ENCODE measurements at places on chromosomes 7 and 10.

DNA sequence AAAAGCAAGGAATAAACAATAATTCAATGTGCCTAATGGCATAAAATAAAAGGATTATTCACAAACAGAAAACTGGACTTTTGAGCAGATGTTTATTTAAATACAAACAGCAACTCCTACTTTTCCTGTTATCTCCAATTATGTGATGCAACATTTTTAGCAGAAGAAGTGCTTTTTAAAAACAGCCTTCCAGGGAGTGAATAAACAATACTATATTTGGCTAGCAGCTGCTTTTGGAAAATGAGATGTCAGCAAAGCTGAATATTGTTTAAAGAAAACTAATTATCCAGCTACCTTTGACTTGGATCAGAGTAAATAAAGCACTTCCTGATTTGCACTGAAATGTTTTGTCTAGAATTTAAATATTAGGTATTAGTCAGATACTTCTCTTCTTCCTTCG lies 23.2 kb downstream of the CDK1 start:
- no peak for DNase-seq

GRCh38 chr10:80196950-80197315 lies 8.4 kb downstream of the ANXA11 start:
- no peak for DNase-seq

GRCh38 chr7:157574914-157575586 lies 238.2 kb downstream of the DNAJB6 start:
- DNase-seq = no peak

- no peak for DNase-seq
Observed at GRCh38 chr7:135980012-135980551, 2.9 kb upstream of the MTPN start.

GRCh38 chr10:119457966-119458766 lies 84.4 kb downstream of the RGS10 start:
- DNase-seq = no peak

DNA sequence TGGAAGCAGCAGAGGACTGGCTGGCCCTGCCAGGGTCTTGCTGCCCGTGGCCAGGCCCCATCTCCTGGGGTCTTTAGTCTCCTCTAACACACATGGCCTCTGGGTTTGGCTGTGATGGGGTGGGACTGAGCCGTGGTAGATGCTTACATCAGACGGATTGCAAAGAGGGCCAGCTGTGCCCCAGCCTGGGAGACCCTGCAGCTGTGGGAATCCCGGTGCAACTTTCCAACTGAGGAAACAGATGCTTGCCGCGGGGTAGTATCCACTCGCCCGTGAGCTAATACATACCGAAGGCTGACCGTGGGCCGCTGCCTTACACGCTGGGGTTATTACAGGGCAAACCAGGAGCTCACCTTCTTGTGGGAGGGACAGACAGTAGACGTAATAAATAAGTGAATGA lies 24.1 kb upstream of the SH2B2 start:
- DNase-seq = no peak

GRCh38 chr7:130446259-130446658 lies 5.4 kb upstream of the CEP41 start:
- DNase-seq = no peak

GRCh38 chr7:132882714-132883428 lies 199.0 kb downstream of the CHCHD3 start:
- no peak for DNase-seq

- no peak for DNase-seq
Observed at GRCh38 chr7:158953912-158954311, 97.6 kb downstream of the DYNC2I1 start.

DNA sequence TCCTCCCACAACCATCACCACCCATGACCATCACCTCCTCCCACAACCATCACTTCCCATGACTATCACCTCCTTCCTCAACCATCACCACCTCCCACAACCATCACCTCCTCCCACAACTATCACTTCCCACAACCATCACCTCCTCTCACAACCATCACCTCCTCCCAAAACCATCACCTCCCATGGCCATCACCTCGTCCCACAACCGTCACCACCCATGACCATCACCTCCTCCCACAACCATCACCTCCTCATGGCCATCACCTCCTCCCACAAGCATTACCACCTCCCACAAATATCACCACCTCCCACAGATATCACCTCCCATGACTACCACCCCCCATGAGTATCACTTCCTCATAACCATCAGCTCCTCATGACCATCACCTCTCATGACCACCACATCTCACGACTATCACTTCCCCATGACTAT lies 52.2 kb downstream of the PDGFA start:
- DNase-seq = no peak

DNA sequence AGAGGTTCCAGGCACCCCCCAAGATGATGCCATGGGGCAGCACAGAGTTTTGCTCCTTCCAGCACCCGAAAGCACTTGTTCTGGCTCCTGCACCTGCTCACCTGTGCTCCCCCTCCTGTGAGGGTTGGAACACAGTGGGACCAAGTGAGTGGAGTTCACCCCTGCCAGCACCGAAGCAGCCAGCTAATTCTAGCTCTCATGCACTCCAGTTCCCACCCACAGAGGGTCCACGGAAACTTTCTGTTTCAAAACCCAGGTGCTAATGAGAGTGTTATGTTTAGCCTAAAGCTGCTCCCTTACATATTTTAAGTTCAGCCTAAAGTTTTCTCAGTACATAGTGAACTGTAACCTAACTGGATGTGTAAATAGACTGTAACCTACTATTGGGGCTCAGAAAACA lies 42.6 kb upstream of the SLC35G1 start:
- no peak for DNase-seq

DNA sequence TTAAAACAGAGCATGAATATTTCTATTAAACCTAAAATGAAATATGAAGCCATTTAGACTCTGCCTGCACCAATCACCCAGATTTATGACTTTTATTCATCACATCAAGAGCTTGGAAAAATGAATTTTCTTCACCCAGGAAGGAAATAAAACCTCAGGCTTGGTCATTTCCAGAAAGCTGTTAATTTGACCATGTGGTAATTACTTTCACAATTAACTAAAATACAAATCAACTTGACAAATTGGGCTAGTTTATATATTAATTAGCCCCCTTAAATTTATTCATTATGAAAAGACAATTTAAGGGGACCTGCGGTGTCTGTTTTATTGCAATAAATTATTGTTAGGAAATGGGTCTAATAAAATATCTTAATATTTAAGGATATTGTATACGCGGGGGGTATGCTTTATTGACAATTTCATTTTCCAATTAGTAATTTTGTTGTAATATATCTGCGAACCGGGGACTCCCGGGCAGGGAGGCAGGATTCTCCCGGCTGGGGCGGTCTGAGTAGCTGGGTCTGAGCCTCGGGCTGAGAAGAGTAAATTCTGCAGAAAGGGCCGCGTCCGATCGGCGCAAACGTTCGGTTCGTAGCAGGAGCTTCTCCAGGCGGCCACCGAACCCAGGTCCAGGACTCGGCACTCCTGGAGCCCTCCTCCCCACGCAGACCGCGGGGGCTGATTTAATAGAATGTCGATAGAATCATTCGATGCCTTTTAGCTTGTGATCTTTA lies 9.4 kb upstream of the MNX1 start:
- no peak for DNase-seq

GRCh38 chr10:7302392-7302906 lies 108.4 kb downstream of the SFMBT2 start:
- DNase-seq = no peak

- DNase-seq = peak; percentile 93
Observed at GRCh38 chr7:23105644-23106056, at the start of gene KLHL7. Gene KLHL7 (plus strand): TSS chr7:23105785. CDS start chr7:23106027, 242 bp downstream.

DNA sequence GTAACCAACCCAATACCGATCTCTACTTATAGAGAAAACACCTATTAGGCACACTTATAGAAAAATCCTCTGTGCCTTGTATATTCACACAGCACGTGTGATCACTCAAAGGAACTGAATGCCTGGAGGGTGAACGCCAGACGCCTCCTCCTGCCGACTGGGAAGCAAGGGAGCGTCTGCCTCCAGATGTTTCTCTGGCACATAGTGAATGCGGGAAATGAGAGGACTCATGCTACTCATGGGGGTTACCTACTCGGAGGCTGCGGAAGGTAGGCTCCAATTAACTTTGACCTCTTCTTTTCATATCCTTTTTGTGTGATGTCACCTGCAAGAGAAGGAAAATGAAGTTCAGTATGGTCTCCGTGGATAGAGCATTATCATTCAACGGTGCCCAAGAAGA lies 203.3 kb downstream of the DIP2C start:
- no peak for DNase-seq

DNA sequence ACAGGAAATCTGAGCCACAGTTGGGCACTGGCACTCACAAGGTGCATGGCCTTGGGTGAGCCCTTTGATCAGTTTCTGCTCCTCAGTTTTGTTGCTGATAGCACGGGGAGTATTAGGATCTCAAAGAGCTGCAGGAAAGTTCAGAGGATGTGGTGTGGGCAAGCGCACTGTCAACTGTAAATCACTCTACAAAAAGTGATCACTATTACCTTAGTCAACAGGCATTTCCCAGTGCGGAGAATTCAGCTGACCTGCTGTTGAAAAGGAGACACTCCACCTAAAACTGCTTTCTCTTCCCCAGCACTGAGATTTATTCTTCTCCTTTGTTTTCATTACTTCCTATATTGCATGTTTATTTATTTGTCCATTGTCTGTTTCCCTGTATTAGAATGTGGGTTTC lies 331.0 kb downstream of the PRPF18 start:
- DNase-seq = no peak

GRCh38 chr10:63681993-63682697 lies 160.9 kb downstream of the REEP3 start:
- DNase-seq = no peak

DNA sequence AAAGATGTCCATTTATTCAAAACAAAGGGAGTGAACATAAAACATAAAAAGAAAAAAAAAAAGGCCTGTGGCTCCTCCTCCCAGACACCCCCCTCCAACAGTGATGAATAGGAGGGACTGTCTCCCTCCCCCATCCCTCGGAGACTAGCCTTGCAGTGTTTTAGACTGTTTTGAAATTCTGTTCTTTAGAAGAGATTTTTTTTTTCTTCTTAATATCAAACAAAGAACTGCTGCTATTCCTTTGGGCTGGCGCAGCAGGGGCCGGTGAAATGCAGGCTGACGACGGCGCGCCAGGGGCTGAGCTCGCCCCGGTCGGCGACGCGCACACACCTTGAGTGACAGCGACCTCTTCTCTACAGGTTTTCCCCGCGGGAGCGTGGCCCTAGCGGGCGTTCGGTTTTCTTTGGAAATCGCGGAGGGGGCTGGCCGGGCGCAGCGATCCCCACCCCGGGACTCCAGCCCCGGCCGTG lies at the start of gene LANCL2:
Gene LANCL2 (plus strand): TSS at position 133 of the 470 bp plus-strand sequence. CDS start 689 bp downstream, outside the sequence.
- DNase-seq = no peak

- no peak for DNase-seq
Observed at GRCh38 chr7:7795203-7795602, 76.8 kb upstream of the RPA3 start.

- no peak for DNase-seq
Observed at GRCh38 chr7:41538810-41539724, 163.8 kb downstream of the INHBA start.

DNA sequence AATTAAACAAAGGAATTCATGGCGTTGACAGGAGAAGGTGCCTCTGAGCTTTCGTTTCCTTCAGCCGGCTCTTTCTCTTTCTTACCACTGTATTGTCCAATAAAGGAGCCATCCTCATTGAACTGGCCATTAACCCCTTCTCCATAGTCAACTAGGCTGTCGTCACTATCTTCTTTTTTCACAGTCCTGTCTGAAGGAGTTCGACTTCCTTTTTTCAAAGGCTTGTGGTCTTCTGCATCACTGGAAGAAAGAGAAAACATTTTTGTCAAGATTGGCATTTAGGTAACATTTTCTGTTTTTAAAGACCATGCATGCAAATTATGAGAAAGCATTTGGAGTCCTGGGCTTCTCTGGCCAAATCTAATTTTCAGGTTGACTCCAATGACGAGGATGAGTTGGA lies 19.7 kb upstream of the LAMB4 start:
- DNase-seq = no peak

- no peak for DNase-seq
Observed at GRCh38 chr10:77671594-77672252, 34.1 kb upstream of the KCNMA1 start.

DNA sequence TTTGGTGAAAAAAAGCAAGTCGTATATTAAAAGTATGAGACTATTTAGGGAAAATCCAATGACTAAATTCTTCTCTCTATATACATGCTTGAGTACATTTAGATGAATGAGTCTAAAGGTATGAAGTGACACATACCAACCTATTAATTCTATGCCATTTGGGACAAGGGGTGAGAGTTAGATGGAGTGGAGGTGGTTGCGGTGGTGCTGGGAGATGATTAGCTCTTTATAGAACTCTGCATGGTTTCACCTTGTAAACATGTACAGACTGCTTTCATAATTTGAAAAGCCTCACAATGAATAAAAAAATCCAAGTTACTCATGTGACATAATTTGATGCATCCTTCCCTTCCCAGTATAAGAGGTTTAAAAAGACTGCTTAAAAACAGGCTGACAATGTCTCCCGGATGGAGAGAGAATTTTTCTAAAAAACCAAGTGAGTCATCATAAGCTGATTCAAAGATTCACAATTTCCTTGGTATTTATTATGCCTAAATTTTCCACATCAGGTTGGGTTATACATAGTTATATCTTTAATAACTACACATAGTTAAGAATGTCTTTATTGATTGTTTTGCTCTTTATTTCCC lies 572.8 kb downstream of the REEP3 start:
- DNase-seq = no peak

DNA sequence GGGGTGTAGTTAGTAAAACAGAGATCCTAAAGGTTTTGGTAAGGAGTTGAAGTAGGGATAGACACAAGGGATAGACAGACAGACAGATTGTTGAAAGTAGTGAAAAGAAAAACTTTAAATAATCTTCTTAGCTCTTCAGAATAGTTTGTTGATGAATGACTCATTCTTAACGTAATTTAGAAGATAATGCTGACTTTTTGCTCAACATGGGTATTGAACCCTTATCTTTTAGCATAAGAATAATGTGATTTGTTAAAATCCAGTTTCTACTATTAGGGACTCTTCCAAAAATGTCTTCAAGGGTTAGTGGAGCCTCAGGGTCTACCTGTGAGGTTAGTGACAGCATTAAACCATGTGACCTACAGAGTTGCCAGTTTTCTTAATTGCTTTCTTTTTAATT lies 411.2 kb downstream of the ETV1 start:
- no peak for DNase-seq

DNA sequence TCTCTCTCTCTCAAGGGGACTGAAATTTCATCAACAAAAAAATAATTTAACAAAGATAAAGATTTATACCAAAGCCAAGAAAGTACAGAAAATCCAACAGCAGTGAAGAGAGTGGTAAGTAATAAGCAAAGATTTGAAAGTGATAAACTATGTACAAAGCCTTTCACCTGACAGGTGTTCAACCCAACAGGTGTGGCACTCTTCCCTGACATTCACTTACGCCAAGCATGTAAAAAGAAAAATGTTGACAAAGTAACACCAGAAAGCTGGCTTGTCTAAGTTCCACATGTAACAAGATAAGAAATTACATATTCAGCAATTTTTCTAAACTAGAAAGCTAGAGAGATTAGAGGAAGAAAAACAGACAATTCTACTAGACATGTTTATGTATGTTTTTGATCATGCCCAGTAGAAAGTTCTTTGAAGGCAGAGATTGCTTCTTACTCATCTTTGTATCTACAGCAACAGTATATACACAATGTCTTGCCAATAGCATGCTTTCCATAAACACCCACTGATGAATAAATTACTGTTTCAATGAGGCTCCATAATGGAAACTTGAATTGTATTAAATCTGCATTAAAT lies 468.5 kb downstream of the PARD3 start:
- no peak for DNase-seq

GRCh38 chr7:35975851-35976454 lies 175.1 kb downstream of the SEPTIN7 start:
- peak; percentile 27 for DNase-seq
